Activated T-helper 1 cell treated with anti-CD3 and anti-CD28 coated beads, Interleukin-2, amount 50 U/mL, for 16 hours (primary cell): ENCODE measurements at places on chromosomes 7 and 10.

DNA sequence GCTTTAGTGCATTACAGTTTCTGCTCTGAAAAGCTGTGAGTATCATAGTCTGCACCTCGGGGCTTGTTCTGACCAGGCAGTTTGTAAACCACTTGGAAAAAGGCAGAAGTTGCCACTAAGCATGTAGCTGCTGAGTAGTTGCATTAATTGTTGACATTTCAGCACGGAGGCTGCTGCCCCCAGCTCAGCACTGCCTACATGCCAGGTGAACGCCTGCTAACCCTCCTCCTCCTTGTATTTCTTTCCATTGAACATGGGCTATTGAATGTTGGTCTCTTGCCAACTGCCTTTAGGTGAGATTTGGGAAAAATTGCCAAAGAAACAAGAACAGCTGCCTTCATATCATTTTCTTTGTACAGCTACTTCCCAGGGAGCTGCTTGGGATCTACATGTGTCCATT lies 164.2 kb downstream of the RAPGEF5 start:
- no peak for DNase-seq

DNA sequence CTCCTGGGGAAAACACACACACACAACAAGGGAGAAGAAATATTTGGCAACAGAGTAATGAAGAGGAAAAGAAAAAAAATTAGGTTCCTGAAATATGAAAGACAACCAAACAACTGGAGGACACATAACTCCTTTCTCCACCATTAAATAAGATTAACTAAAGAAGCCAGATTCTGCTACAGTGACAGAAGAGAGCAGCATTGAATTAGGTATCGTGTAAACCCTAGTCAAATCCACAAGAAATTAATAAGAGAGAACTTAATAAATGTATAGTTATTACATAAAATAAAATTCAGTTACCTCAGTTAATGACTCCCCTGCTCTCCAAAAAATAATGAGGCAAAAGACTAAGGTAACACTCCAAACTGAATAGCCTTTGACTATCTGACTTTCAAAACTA lies 306.7 kb downstream of the CRPPA start:
- no peak for DNase-seq

- peak; percentile 16 for DNase-seq
Observed at GRCh38 chr10:130301021-130301892, 165.1 kb downstream of the GLRX3 start.

DNA sequence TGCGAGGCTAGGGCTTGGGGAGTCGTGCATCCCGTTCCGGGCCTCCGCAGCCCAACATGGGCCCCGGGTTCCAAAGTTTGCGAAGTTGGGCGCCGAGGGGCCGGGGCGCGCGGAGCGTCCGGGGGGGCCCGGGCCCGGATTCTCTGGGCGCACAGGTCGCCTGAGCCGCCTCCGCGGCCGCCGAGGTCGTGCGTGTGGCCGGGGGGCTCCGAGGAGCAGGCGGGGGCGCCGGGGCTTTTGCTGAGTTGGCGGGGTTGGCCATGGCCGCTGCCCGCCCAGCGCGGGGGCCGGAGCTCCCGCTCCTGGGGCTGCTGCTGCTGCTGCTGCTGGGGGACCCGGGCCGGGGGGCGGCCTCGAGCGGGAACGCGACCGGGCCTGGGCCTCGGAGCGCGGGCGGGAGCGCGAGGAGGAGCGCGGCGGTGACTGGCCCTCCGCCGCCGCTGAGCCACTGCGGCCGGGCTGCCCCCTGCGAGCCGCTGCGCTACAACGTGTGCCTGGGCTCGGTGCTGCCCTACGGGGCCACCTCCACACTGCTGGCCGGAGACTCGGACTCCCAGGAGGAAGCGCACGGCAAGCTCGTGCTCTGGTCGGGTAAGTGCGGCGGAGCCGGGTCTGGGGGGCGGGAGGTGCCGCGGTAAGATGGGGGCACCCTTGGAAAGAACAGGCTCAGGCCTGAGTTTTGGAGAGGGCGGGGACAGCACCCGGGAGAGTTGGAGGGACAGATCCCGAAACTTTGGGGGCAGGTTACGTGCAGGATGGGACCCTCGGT lies 643 bp downstream of the SMO start:
- no peak for DNase-seq

DNA sequence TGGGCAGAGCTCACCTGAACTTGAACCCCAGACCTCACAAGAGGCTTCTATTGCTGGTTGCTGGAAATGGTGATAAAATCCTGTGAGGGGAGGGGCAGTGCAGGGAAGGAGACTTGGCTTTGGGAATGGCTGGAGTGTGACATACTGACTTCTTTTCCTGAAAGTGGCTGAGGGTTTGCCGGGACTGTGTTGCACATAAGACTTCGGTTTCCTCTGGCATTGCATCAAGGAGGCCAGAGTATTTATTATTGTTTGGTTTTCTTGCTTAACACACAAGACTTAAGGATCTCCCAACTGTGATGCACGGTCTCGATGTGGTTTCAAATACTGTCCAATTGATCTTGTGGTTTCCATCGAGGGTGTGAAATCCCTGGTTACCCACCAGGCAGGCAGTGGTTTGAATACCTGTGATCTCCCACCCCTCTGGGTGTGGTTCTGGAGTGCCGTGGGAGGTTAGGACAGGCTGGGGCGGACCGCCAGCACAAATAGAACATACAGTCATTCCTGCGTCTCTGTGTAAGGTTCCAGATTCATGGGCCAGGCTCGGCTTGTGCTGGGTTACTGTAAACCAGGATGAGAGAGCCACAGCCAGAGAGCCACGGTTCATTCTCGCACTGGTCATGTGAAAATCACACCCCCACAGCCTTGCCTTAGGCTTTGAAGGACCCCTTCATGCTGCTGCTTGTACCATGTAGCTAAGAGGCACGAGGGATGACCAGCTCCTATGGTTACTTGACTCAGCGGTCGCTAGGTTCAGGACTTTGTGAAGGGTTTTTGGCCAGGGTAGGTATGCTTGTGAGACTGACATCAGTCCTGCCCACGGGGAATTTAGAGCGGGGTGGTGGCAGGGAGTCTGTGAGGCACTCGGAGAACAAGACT lies 39.2 kb downstream of the WBP1L start:
- no peak for DNase-seq

DNA sequence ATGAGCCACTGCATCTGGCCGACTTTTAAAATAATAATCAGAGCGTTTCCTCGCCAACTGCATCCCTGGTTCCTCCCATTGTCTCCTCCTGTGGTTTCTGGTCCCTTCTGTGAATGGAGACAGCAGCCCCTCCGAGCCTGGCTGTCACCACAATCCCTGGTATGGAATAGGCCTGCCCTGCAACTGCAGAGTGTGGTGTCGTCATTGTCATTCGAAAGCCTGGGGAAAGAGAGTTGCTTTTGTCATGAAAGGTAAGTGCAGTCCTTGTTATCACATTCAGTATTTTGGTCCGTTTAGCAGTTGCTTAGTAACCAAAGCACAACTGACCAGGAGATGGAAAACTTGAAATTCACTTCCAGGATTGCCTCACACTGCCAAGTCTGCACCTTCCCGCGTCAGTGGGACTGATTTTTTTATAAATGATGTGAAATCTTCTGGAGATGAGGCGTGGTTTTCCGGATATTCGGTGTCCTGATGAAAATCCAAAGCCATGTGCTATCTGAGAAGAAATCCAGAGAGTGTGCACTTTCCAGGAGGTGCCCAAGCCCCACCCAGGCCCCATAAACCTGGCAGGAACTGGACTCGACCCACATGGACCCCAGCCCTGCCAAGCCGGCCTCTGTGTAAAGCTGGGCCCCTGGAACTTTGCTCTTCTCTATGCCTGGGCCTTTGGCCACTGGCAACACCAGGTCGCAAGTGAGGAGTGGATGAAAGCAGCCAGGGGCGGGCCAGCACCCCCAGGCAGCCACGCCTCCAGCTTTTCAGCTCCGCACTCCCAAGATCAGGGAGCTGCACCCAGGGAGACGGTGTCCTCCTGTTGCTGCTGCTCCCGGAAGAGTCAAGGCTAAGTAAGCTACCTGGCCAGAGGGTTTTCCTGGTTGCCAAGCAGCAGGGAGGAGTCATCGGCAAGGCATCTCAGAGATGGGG lies 133.7 kb upstream of the SH2B2 start:
- no peak for DNase-seq

DNA sequence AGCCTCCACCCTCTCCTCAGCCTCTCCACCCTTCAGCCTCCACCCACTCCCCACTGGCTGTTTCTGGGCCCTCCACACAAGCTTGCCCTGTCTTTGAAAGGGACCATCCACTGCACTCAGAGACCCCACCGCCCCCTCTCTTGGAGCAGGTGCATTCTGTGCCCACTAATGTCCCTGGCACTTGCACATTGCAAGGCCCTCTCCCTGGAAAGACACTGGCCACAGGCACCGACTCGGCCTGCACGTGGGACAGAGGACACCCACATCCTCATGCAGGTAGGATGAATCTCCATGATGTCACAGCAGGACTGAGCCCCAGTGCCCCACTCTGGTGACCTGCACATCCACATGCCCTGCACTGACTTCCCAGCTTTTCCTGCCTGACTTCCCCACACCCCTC lies 36.8 kb upstream of the EBF3 start:
- no peak for DNase-seq

DNA sequence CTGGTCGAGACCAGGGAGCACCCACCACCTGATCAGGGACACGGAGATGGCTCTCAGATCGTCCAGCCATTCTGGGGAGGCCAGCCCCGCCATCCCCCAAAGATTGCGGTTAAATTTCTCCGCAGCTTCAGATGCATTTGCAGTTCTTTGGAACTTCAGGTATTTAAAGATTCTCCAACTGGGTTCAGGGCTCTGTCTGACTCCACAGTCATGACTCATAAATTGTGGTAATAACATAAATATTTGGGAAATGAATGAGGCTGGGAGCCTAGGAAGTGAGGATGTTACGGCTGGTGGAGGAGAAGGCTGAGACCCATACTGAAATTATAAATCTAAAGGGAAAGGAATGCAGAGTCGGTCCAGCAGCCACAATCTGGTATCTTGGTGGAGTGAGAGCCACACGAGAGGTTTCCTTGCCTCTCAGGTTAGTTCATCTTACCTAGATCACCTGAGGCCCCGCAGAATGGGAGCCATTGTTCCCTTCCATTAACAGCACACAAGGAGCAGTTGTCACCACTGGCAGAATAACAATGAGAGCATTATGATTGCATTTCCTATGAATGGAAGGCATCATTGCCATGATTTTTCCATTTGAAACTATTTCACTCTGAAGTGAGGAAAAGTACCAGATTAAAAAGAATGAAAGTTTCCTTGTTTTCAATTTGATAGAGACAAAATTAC lies 26.7 kb upstream of the DNAJB6 start:
- no peak for DNase-seq

- DNase-seq, result no peak
Observed at GRCh38 chr7:2106924-2107323, 125.8 kb downstream of the MAD1L1 start.

DNA sequence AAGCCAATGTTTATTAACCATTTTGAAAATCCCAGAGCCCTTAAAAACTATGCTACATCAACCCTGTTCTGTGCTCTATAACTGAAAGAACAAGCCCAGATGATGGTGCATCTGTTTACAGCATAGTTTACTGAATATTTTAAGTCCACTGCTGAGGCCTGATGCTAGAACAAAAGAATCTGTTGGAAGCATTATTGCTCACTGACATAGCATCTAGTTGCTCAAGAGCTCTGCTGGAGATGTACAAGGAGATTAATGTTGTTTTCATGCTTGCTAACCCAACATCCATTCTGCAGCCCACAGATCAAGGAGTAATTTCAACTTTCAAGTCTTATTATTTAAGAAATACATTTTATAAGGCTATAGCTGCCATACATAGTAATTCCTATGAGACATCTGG lies 181.3 kb upstream of the FEZF1 start:
- no peak for DNase-seq

- DNase-seq, result no peak
Observed at GRCh38 chr7:148398844-148399365, 191.7 kb upstream of the C7orf33 start.

DNA sequence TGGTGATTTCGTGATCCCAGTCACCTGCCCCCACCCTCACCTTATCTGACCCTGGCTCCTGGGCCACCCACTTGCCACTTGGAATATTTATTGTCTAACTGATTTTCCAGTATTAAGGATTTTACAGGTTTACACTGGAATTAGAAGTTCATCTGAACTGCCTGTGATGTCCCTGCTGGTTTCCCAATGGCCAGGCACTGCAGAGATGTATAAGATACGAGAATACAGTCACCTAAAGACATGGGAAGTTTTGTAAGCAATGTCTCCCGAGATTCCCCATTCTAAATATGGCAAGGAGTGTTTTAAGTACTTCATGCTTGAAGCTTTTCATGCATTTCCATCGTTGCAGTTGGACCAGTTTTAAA lies 592.7 kb downstream of the SDK1 start:
- no peak for DNase-seq

DNA sequence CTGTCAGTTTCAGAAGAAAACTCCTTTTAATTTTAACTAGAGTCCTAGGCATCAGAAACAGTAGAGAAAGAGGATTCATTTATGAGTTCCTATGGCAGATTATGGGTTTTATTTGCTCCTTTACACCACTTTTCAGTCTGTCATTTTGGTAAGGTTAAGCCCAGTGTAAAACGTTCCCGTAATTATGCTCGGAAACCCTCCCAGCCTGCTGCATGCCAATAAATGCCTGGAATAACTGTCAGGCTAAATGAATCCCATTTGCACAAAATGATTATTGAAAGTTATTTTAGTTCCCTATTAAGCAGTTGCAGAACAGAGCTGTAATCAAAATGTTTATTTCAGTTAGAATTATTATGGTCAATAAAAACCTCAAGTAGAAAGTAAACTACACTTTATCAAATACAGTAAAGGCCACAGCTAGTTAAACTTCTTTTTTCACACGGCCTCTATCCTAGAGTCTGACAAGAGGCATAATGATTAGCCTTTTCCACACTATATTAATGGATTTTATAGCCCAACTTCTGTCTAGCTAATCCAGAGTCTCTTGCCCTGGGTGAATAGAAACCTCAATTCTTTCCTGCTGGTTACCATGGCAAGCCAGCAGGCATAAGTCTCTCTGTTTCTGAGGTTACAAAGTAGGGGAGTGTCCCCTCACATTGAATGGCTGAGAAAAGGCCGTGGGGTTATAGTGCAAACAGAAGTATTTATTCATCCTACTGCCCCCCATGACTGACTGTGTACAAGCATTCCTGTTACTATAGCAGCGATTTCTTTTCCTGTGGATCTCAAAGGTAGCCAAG lies 80.8 kb upstream of the NPVF start:
- no peak for DNase-seq

DNA sequence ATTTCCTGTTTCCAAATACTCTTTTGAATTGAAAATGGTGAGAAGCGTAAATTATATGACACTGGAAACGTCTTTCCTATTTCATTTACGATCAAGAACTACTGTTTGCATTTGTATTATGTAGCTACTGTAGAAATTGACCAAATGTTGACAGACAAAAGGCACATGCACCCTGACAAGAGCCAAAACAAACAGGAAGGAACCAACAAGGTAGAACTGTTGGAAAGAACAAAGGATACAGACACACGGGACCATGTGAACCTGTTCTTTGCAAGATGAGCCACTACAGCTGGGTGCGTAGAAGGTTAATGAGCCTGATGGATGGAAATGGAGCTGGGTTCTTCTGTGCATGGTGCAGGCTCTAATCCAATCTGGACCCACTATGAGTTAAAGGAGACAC lies 48.4 kb upstream of the FZD8 start:
- no peak for DNase-seq
